A172 (cell line): ENCODE measurements at places on chromosomes 6 and 20. TPM values are rescaled to one million over a fixed set of nuclear protein-coding genes. Genes with fewer than 3 reads are reported as not detected.

GRCh38 chr20:34762031-34762555 lies 57.9 kb downstream of the TP53INP2 start:
- DNase-seq = no peak

DNA sequence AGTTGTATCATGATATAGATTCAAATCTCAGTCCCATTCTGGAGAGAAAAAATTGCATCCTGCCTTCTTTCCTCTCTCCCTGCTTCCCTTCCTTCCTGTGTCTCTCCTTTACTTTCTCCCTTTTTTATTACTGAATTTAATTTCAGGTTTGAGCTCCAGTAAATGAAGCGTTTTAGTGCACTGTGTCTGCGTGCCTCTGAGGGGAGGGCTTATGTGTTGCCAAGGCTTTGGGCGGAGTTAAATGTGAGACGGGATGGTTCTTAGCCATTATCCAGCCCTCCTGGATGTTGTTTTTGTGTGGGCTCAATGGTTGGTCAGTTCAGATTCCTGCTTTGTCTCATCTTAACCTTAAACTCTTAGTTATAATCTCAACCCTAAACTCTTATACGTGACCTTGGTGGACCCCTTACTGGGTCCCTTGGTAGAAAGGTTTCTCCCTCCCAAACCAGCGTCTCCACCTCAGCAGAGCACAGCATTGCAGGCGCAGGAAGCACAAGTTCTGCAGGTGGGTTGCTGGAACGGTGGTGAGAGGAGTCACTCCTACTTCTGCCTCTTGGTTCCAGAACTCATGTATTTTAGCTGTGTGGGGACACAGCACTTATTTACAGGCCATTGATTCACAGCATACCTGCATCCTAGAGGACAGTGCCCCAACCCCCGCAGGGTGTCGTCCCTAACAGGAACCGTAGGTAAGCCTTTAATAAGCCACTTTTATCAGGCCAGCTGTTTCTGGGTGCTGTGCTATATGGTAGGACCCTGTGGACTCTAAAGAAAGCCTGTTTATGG lies 68.5 kb downstream of the DNAH8 start:
- no peak for DNase-seq

The SLC12A5 gene
- total RNA-seq = 0.90 and 3.4 TPM in 2 replicates

DNA sequence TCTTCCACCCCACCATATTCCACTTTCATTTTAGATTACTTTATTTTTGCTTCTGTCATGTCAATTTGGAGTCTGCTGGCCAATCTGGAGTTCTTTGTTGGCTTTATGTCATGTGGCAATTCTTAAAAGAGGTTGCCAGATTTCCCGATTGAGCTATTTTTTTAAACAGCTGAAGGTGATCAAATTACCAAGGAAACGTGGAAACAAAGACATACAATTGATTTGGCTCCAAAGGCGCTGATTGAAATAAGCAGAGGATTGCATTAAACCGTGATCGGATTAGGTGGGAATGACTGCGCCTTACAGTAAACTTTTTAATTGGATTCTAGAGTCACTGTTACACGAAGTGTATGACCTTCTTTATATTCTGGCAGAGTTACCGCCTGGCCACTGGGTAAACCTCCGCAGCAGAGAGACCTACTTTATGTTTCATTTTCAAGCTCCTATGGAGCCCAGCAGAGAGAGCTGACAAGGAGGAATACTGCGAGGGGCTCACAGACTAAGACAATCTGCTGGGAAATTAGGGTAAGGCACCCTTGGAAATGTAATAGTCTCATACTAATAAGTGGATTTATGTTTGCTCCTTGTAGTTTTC lies 37.9 kb downstream of the SIM1 start:
- DNase-seq = no peak

- no peak for DNase-seq
These were observed 51.0 kb downstream of the TFAP2A start for GRCh38 chr6:10363911-10364310.

The DSP gene
- total RNA-seq = 39.5 and 40.9 TPM in 2 replicates

The CST1 gene
- total RNA-seq = not detected in 2 replicates

DNA sequence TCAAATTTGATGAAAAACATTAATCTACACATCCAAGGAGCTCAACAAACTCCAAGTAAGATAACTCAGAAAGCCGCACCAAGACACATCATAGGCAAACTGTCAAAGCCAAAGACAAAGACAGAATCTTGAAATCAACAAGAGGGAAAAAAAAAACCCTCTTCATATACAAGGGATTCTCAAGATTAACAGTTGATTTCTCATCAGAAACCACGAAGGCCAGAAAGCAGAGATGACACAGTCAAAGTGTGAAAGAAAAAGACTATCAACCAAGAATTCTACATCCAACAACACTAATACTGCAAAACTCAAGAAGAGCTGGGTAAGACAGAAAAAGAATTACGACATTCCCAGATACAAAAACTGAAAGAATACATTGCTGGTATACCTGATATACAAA lies 73.8 kb downstream of the CDK19 start:
- no peak for DNase-seq

GRCh38 chr6:116444092-116444491 lies 17.1 kb upstream of the CALHM6 start:
- DNase-seq = peak; percentile 19

DNA sequence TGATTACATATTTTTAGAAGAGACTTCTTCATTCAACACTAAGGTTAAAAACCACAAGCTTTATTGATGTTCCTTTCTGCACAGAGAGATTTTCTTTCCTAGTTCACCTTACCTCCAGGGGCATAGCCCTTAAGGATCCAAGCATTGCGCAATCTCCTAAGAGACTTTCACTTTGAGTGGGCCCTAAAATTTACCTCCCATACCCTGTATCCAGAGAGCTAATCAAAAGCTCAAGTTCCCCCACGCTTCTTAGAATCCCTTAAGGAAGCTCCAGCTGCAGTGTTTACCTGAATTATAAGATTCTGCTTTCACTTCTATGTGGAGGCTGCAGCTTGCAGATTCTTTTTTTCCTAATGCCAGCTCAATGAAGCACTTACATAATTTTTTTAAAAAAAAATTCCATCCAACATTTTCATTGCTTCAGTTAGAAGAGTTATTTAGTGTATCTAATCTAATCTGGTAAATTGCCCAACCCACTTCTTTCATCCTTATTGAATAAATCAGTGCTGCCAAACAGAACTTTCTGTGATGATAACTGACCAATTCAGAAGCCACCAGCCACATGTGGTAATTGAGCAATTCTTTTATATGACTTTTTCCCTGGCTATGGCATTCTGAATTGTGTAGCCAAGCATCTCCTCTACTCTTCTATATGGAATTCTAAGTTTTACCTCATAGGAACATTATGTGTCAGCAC lies 24.6 kb upstream of the SPTLC3 start:
- no peak for DNase-seq

The CSNK2A1 gene
- total RNA-seq = 195 and 258 TPM in 2 replicates

GRCh38 chr6:36364669-36365479 lies 22.6 kb downstream of the ETV7 start:
- DNase-seq = peak; percentile 68

The VWA7 gene
- total RNA-seq = 0.60 and 3.2 TPM in 2 replicates

DNA sequence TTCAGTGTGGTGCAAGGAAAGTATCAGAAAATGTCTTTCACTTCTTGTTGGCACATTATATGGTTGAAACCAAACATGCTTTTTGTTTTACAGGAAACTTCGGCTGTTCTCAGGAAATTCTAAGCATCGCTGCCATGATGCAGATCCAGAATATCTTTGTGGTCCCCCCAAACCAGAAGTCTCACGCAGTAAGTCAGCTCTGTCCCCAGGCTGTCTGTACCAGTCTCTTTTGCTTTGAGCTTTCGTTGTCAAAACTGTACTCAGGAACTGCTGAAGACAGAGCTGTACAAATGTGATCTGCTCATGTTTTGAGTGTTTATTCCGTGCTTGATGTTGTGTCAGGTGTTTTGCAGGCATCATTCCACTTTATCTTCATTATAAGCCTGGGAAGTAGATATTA lies 59.6 kb downstream of the DHX35 start:
- no peak for DNase-seq

GRCh38 chr6:44011350-44011920 lies 115.8 kb downstream of the MRPL14 start:
- no peak for DNase-seq

GRCh38 chr6:110530671-110531070 lies 54.3 kb upstream of the SLC22A16 start:
- peak; percentile 56 for DNase-seq

DNA sequence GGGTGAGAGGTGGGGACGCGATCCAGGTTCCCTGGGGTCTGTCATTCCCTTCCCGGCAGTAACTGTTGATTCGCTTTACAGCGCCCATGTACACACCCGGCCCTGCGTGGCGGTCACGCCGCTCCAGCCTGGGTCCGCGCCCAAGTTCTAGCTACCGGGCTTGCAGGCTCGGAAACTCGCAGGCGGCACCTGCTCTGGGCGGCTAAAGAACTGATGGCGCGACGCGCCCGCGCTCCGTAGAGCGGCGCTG lies 1.4 kb upstream of the POU3F2 start:
- DNase-seq = no peak

The GPLD1 gene
- total RNA-seq = 0.36 and 0.55 TPM in 2 replicates

DNA sequence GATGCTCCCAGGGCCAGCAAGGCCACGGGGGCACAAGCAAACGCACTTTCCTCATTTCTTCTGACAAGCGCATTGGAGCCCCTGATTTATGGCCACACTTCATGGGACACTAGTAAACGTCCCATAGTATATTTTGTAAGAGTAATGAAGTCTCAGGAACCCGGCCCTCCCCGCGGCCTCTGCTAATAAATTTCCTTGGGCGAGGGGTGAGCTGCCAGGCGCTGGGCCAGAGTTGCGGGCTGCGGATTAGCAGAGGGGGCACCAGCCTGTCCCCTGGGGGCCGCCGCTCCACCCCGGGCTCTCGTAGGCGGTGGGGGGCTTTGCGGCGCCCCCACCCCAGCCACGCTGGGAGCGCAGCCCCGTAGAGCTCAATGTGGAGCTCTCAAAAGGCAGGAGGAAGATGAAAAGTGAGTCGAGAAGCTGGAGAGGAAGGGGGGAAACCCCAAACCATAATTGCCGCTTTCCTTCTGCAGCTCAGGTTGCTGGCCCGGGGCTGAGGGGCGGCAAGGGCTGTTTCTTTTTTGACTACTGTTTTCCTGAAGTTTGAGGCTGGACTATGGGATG lies 173.6 kb downstream of the CDC5L start:
- DNase-seq = no peak

DNA sequence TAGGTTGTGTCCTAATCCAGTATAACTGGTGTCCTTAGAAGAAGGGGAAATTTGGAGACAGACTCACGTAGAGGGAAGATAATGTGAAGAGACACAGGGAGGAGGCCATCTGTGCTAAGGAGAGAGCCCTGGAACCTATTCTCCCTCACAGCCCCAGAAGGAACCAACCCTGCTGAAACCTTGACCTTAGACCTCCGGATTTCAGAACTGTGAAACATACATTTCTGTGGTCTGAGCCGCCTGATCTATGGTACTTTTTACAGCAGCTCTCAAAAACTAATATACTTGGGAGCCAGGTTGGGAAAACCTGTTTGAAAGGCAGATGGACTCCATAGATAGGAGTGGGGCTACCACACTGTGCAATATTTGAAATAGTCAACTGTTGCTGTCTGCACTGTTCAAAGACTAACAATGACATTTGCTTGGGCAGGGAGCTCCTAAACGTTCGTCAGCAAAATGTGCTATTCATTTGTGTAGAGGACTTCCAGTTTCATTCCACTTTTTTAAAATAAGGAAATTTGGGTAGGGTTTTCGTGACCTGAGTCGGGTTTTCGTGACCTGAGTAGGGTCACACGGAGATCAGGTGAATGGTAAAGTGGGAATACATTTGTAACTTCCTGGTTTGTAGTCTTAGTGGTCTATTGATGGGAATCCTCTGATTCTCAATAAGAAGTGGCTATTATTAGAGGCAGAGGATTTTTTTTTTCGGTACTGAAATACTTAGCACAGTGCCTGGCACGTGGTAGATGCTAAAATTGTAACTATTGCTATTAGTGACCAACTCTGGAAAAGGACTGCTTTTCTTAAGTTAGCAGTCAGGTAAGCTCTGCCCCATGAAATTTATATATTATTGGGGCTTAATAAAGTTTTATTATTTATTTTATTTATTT lies 11.4 kb downstream of the TAGAP start:
- DNase-seq = no peak

The FRS3 gene
- total RNA-seq = 0.72 and 0.81 TPM in 2 replicates

GRCh38 chr6:135814043-135814442 lies 37.5 kb upstream of the PDE7B start:
- DNase-seq = no peak
